ENCODE measurements at places on chromosomes 7 and 10. TPM values are rescaled to one million over a fixed set of nuclear protein-coding genes. Genes with fewer than 3 reads are reported as not detected.

DNA sequence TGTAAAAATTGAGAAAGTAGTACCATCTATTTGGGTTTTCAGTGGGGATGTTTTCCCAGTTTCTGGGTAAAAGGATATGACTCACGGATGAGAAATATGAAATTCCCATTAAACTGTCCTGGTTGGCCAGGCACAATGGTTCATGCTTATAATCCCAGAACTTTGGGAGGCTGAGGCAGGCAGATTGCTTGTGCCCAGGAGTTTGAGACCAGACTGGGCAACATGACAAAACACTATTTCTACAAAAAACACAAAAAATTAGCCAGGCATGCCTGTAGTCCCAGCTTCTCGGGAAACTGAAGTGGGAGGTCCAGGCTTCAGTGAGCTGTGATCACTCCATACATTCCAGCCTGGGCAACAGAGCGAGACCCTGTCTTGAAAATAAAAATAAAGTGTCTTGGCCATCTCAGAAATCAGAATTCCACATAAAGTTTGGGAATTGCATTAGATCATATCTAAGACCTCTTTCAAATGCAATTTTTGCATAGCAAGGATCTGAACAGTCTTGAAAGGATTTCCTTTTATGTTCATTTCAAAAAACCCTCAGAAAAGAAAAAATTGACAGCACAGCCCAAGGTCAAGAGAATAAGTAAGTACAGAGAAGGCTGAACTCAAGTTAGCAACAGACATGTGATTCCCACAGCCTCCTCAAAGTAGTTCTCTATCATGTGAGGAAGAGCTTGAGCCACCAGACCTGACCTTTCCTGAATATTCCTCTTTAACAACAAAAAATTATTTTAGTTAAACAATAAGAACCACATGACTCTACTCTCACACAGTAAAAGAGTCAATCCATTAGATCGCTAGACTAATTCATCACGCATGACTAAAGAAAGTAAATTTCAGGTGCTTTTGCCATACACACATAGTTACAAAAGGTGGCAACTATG lies 141.5 kb upstream of the CAV2 start:
- DNase-seq = no peak
- H3K36me3 ChIP-seq = no peaks in the 10 kb centered on the region
- H3K27ac ChIP-seq = no peak overlapping the region
- no peaks in the 10 kb centered on the region for H3K4me1 ChIP-seq
- peaks cover 14% of the 10 kb centered on the region for H3K27me3 ChIP-seq

DNA sequence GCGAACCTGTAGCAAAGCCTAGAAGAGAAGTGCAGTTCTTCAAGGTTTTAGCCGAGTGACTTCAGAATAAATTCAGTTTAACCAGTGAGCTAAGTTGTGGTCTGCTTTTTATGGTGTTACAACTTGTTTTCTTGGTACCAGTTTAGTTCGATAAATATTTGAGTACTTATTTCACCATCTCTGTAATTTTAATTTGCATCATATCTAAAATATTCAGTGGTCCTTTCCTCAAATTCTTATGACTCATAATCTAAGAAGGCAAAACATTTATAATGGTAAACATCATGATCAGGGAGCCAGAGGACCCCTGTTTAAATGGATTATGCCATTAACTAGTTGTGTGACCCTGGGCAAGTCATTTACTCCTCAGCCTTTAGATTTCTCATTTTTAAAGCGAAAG lies 4.1 kb upstream of the BMPER start:
- H3K27me3 ChIP-seq = peaks cover 56% of the 10 kb centered on the region
- H3K4me1 ChIP-seq = peaks cover 6% of the 10 kb centered on the region
- no peak for DNase-seq

- no peaks in the 10 kb centered on the region for H3K4me1 ChIP-seq
- no peaks in the 10 kb centered on the region for H3K27me3 ChIP-seq
- no peak overlapping the region for H3K27ac ChIP-seq
- no peak overlapping the region for H3K4me3 ChIP-seq
Observed at GRCh38 chr7:130303551-130303950, 10.6 kb downstream of the CPA4 start.

DNA sequence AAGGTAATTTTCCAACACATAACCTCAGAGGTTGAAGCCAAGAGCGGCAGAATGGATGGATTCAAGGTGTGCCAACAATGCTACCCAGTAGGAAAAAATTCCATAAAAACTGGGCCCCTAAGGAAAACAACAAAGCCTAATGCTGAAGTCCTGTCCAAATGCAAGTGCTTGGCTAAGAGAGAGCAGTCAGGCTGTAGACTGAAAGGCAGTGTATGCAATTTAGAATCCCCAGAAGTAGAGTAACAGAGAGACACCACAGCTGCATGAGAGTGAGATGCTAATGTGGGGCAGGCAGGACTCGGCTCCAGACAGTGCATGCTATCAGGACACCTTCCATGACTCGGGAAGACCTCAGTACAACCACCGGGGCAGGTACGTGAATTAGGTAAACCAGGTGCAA lies 124.5 kb downstream of the ZFAND4 start:
- no peak overlapping the region for H3K27ac ChIP-seq
- H3K36me3 ChIP-seq = no peaks in the 10 kb centered on the region
- H3K27me3 ChIP-seq = no peaks in the 10 kb centered on the region

Gene KIAA1217
- total RNA-seq = 0.86 TPM

Gene GIMAP5
- 32.1 TPM for total RNA-seq

All from activated naive CD4-positive, alpha-beta T cell treated with anti-CD3 and anti-CD28 coated beads for 36 hours (primary cell).